ENCODE measurements at places on chromosomes 13 and 19.

DNA sequence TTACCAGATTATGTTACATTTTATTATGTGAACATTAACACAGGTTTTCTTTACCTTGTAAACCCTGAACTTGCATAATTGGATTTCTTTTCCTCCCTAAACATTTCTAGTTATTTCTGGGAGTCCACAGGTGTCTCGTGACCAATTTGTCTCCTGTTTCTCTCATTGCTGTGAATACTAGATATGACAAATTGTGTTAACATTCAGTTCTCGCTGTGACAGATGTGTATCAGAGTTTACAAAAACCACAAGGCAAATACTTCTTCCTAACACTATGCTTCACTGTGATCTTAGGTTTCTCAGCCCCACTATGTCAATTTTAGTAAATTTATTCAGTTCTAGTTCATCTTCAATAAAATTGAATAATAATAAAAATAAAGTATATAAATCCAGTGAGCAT, 1554.9 kb downstream of the EFNB2 start:
- peak; percentile 31 for DNase-seq

- DNase-seq: no peak
Measured at GRCh38 chr13:42847891-42848663, 66.7 kb downstream of the FAM216B start.

GRCh38 chr13:23609874-23610576, 39.8 kb downstream of the TNFRSF19 start:
- DNase-seq: no peak

- DNase-seq: no peak
Measured at GRCh38 chr13:28819046-28819730, 951 bp upstream of the MTUS2 start.

DNA sequence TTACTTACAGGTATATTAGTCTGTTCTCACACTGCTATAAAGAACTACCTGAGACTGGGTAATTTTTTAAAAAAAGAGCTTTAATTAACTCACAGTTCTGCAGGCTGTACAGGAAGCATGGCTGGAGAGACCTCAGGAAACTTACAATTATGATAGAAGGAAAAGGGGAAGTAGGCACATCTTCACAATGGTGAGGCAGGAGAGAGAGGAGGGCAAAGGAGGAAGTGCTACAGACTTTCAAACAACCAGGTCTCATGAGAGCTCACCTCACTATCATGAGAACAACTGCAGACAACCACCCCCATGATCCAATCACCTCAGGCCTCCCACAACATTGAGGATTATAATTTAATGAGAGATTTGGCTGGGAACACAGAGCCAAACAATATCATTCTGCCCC, 511.7 kb downstream of the SLITRK6 start:
- DNase-seq: no peak

DNA sequence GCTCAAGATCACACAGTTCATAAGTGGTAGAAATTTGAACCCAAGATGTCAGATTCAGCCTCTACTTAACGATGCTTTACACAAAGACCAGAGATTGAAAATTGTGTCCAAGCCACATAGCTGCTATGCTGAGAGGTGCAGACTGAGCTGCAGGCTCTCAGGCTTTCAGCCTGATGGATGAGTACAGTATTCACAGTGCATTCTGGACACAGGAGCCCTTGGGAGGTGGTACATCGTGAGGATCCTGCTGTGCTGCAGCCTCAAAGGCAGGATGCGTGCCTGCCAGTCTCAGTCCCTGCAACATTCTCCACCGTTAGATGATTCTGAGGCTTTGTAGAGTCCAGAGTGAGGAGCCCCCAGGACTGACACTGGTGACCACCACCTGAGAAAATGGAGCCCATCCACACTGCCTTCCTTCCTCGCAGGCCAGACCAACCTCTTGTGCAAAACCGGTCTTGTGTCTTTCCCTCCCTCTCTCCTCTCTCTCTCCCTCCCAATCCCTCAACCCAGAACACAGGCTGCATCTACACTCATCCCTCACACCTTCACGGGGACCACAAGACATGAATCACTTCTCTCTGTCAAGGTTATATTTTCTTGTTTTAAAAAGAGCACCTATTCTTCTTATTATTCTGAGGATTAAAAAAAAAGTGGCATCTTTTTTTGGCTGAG, 203.4 kb upstream of the ZNF507 start:
- DNase-seq: no peak

DNA sequence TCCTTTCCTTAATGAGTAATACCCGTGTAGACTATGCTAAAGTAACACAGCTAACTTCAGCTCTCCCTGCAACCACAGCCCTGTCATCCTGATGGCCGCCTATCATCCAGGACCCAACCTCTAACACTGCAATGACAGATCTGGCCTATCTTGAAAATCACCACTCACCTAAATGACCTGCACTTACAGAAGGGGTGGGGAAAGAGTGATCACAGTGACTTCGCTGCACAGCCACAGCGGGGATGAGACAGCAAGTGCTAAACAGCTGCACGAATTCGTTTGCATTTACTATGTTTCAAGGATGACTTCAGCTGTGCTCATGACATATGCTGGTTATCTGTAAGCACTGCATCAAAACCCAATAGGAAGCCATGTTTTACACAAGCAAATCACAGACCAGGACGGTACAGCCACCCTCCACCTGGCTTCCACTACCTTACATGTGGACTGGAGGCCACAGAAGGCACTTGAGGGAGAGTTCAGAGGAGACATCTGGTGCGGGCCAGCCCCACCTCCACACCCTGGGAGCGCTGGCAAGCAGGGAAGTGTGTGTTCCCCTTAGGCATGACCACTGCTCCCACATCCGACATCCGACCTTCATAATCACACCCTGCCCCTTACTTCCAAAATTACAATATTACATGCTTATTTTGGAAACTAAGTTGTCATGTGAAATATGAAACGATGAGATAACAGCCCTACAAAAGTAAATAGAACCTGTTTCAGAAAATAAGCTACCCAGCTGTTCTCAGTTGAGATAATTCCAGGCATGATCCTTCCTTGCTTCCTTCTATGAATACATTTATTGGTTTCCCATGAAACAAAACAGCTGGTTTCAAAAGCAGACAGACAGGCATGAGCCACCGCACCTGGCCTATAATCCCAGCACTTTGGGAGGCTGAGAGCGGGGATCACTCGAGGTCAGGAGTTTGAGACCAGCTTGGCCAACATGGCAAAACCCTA, 95.7 kb downstream of the STK24 start:
- peak; percentile 92 for DNase-seq

DNA sequence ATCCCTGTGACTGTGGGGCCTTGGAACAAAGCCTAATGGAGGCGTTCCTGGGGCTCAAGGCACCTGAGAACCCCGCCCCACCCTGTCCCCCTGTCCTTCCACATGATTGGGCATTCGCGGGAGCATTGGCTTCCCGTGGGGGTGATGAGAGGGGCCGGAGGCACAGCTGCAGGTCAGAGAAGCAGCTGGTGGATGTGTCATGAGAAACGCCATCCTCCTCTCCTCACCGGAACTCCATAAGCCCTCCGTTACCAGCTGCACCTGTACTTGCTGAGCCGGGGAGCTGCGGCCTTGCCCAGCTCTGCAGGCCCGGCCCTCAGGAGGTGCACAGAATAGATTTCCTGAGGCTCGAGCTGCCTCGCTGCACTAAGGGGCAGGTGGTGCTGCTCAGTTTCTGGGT, 42.0 kb downstream of the CAPN12 start:
- DNase-seq: no peak

- DNase-seq: no peak
Measured at GRCh38 chr19:42178791-42179674, 38.4 kb downstream of the DEDD2 start.

GRCh38 chr19:16442386-16443276, 29.1 kb downstream of the EPS15L1 start:
- DNase-seq: peak; percentile 39
